A673 (cell line): ENCODE measurements at places on chromosomes 2 and 18.
A peak's percentile ranks its signal among the peaks of the same experiment; 100 is the strongest.

GRCh38 chr18:66587430-66587829 is 16.5 kb downstream of the CDH19 start:
- DNase-seq = no peak

DNA sequence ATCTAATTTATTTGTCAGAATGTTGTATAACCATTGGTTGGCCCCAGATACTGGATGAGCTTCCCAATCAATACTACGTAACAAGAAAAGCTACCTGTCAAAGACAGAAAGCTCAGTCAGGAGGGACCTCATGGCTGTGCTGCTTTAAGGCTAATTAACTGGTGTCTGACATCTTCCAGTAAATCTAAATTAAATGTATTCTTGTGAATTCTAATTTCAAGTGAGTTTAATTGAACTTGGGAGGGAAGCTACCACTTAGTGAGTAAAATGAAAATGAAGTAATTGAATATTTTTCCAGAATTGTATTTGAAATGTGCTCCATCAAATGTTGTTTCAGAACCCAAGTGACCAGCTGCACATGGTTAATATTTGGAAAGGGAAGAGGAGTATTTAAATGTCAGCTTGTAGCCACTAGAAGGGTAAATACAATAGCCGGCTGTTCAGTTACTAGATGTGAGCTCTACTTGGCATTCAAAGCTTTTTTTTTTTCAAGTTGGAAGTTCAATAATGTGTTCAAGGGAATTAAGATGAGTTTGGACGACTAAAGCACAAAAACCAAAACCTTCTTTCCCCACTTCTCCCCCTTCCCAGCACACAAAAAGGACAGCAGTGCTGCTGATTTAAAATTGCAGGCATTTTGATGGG is 62.0 kb downstream of the GPR39 start:
- DNase-seq = no peak

DNA sequence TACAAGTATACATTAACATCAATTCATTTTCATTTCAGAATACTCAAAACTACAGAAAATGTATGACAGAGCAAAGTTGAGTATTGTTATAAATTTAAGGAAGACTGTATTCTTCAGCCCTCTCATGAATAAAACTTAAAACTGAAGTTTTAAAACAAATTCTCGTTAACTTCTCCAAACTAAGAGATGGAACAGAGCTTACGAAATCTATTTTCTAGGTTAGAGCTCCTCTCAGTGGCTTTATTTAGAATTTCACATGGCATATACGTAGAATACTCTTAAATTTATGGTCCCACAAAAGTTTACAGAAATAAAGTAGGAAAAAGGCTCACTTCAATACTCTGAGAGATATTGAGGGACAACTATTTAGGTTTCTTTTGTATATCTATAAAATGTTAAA is 612.1 kb downstream of the KCNJ3 start:
- DNase-seq = peak; percentile 48

- no peak for DNase-seq
Observed at GRCh38 chr18:35807811-35808335, 164.6 kb upstream of the RMP24 start.

DNA sequence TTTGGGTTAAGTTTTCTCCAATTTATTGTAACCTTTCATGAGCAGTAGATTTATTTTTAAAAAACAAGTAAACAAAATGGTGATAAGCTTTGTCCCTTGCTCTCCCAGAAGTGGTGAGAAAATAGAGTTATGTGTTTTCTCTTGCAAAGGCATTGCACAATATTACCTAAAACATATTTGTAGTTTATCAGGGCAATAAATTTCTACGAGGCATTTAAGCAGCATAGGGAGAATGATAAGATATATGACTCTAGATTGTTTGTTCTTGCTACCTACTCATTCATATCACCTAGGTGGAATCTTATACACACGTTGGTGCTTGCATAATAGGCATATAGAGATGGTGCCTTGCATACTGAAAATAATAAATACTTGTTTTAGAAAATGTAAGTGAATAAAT is 201.7 kb downstream of the MYO1B start:
- no peak for DNase-seq
